ENCODE measurements at places on chromosomes 2 and 18.

GRCh38 chr18:7417727-7418126 is 149.4 kb upstream of the PTPRM start:
- no peak for DNase-seq

DNA sequence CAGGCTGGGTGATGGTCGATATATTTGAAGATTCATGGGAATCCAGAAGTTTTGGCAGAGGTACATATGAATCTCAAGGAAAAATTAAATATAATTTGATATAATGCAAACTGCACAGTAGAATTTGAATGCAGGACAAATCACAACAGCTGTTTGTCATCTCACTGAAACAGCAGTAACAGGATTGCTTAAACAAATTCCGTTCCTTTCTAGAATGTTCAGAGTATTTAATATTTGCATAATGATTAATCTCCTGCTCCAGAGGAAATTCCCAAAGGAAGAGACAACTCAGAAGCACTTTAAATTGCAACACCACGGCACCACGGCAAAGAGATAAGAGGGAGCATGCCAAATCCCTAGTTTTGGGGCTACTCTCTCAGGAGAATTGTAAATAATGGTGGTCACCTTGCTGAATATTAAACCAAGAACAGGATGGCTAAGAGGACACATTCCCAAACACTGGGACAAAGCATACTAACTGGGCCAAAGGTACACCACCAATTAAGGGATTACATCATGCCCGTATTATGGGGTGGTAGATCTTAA is 67.8 kb upstream of the MAP4K3 start:
- no peak for DNase-seq

DNA sequence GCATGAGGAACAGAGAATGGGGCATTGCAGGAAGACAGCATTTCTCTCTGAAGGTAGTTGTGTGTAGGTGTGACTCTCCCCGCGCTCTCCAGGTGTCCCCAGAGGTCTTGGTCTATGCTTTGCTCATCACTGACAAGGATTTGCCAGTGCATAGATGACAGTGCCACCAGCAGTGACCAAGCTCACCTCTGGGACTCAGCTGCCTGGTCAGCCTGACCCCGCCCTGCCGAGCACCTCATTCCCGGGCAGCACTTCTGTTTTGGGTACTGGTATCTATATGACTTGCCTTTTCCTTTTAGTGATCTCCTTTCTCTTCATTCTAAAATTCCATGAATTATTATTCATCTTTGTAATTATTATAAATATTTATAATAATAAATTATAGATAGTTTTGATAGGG is 59.1 kb downstream of the GBX2 start:
- DNase-seq = no peak

DNA sequence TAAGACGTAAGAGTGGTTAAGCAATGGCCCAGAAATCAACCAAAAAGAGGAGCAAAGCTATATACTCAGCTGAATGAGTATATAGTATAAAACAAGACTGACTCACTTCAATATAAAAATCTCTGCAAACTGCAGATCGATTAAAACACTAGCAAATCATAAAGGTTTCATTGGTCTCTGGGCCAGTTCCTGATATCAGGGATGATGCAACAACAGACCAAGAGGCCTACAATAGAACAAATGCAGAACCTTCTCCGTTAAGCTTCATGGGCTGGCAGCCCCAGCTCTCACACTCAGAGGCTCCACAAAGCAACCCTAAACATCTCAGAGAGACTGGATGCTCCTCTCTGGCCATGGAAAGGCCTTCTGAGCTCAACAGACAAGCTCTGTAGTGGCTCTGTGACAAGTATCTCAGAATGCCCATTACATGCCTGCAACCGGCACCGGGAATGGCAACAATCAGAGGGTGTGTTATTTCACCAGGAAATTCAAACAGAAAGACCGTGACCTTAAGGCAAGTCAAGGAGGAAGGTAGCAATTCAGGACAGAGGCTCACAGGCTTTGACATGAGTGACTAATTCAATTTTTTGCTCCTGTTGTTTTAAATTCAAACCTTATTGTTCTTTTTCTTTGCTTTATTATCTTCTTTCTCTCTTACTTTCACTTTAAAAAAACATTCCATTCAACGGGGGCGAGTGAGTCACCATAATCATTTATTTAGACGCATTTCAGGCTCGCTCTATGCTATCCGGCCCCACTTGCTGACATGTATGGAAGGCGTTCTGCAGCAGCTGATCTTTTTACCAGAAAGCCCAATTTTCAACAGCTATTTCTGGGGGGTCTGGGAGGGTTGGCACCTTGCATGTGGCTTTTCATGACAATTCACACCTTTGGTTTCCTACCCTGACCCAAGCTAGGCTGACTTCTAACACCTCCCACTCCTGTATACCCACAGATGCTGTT is 15.1 kb downstream of the CYRIA start:
- DNase-seq = no peak

DNA sequence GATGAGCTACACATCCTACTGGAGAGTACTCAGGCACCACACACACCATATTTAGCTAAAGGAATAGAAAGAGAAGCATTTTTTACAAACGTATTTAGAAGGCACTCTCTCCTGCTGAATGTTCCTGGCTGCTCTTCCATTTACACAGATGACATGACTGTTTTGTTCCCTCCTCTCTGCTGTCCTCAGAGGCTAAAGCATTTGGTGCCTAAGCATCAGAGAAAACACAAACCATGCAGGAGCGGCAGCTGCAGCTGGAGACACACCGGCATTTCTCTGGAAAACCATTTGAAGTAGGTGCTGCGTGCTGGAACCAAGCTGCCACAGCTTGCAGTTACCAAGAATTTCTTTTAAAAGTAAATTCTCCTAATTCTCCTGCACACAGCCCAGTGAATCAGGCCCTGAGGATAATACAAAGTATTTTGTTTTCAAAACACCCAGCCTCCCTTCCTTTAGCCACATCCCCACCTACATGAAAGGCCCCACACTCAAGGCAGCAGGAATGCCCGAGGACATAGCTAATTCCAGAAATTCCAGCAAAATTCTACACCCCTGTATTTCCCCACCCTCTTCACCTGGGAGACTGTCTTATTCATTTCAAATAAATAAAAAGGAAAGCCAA is 488.9 kb upstream of the SOX11 start:
- DNase-seq = no peak

DNA sequence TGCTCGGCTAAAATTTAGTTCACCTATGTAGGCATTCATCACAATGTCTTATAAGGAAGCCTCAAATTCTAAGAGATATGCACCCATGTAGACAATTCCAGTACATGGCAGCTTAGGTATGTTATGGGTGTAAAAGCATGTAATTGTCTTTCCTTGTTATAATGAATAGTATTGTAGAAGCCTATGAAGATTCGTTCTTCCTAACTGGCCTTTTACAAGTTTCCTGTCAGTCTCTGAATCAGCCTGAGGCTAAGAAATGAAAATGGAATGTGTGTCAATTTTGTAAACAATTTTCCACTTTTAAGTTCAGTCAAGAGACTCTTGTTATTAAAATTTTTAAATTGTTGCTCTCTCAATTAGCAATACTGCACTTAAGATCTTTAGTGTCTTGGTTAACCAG is 189.9 kb upstream of the GALNT5 start:
- DNase-seq = no peak

- DNase-seq = no peak
Observed at GRCh38 chr2:2739231-2739795, 408.2 kb upstream of the MYT1L start.

Data from activated T-helper 9 cell treated with anti-CD3 and anti-CD28 coated beads, Interleukin-2, amount 50 U/mL, for 16 hours (primary cell).